Placental epithelial cell (primary cell): ENCODE measurements at places on chromosomes 3 and 15. TPM values are rescaled to one million over a fixed set of nuclear protein-coding genes. Genes with fewer than 3 reads are reported as not detected.

The STRIT1 gene
- not detected in 2 replicates for total RNA-seq

The PRR20G gene
- not detected in 2 replicates for total RNA-seq

The SLC22A13 gene
- total RNA-seq, result 2.6 and 3.1 TPM in 2 replicates

The NUTM1 gene
- under 0.01 TPM in 1 of 2 replicates, not detected in the other for total RNA-seq

The ADGRG7 gene
- total RNA-seq, result 0.39 TPM in 1 of 2 replicates, not detected in the other

The AADACL2 gene
- not detected in 2 replicates for total RNA-seq

The GNAI2 gene
- 188 and 261 TPM in 2 replicates for total RNA-seq

The C2CD4A gene
- total RNA-seq, result 0.11 TPM in 1 of 2 replicates, not detected in the other
